MCF 10A (cell line): ENCODE measurements at places on chromosomes 6 and 20.

DNA sequence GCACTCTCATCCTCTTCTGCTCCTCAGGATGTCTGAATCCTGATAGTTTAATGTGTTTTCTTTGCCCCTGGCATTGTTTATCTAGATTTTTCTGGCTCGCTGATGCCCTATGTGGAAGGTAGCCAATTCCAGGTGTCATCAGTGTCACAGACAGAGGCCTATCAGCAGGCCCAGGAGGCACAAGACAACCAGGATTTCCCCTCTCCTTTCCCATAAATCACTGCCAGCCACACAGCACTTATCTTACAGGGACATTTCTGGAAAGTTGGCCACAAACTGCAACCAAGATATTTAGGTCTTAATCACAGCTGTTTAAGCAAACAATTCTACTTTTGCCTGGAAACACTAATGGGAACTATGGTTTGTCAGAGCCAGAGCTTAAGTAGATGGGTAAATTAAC lies 28.1 kb downstream of the ADGRF5 start:
- no peak overlapping the region for H3K27ac ChIP-seq
- H3K4me1 ChIP-seq, result peaks cover 2% of the 10 kb centered on the region
- no peak overlapping the region for H3K4me3 ChIP-seq
- H3K36me3 ChIP-seq, result no peaks in the 10 kb centered on the region

- peaks cover 31% of the 10 kb centered on the region for H3K4me1 ChIP-seq
- H3K4me3 ChIP-seq, result no peak overlapping the region
- H3K36me3 ChIP-seq, result no peaks in the 10 kb centered on the region
Measured at GRCh38 chr6:3768502-3768901, 17.0 kb upstream of the PXDC1 start.

- no peaks in the 10 kb centered on the region for H3K36me3 ChIP-seq
- DNase-seq, result no peak
- no peak overlapping the region for H3K27ac ChIP-seq
- no peaks in the 10 kb centered on the region for H3K27me3 ChIP-seq
Measured at GRCh38 chr6:105909106-105909505, 177.0 kb upstream of the PRDM1 start.

DNA sequence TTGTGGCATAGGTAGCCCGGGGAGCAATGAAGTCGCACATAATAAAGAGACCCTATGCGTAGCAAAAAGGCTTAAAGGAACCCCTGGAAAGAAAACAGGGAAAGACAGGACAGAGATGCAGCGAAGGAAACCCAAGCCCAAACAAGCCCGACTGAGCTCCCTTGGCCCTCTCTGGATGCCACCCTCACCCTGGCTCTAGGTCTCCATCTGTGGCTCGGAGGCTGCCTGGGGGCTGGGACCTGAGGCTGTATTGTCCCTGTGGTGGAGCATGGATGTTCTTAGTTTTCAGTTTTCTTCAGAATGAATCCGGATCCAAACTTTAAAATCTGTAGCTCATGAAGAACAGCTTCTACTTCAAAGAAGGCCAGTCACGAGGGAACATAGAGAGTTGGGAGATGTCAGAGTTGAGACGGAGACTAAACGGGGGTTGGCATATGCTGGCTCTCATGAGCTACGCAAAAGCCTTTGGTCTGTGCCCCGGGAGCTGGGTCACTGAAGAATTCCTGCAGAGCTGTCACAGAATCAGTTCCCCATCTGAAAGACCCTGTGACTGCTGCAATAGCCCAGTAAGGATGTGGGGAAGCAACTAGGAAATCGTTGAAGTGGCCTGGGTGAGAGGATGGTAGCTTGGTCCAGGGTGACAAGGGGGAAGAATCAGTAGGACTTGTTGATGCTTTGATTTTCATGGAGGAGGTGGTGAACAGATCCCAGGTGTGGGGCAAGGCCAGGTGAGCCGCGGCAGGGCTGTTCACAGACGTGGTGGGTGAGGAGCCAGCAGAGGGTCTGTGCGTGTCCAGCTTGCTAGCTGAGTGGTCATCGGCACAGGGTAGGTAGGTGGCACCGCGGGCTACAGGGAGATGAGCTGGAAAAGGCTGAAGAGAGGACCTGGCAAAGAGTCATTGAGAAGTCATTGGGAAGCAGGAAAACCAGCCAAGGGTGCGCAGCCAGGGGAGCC lies 35.2 kb downstream of the SYNDIG1 start:
- no peaks in the 10 kb centered on the region for H3K36me3 ChIP-seq
- no peak overlapping the region for H3K4me3 ChIP-seq
- H3K27me3 ChIP-seq, result no peaks in the 10 kb centered on the region
- H3K4me1 ChIP-seq, result no peaks in the 10 kb centered on the region
- no peak overlapping the region for H3K27ac ChIP-seq
- DNase-seq, result no peak

GRCh38 chr6:53985366-53985765 lies 125.9 kb upstream of the MLIP start:
- no peaks in the 10 kb centered on the region for H3K27me3 ChIP-seq
- H3K27ac ChIP-seq, result no peak overlapping the region
- no peak for DNase-seq
- H3K4me3 ChIP-seq, result no peak overlapping the region
- H3K4me1 ChIP-seq, result peaks cover 34% of the 10 kb centered on the region
- no peaks in the 10 kb centered on the region for H3K36me3 ChIP-seq

GRCh38 chr6:161361529-161361928 lies 87.7 kb upstream of the AGPAT4 start:
- H3K4me1 ChIP-seq, result peaks cover 8% of the 10 kb centered on the region
- H3K36me3 ChIP-seq, result peaks cover 10% of the 10 kb centered on the region
- H3K27me3 ChIP-seq, result no peaks in the 10 kb centered on the region
- no peak overlapping the region for H3K4me3 ChIP-seq
- no peak for DNase-seq

GRCh38 chr6:96502915-96503314 lies 18.7 kb upstream of the UFL1 start:
- H3K27ac ChIP-seq, result no peak overlapping the region
- H3K27me3 ChIP-seq, result no peaks in the 10 kb centered on the region
- H3K36me3 ChIP-seq, result no peaks in the 10 kb centered on the region
- no peak for DNase-seq
- no peaks in the 10 kb centered on the region for H3K4me1 ChIP-seq
- no peak overlapping the region for H3K4me3 ChIP-seq

DNA sequence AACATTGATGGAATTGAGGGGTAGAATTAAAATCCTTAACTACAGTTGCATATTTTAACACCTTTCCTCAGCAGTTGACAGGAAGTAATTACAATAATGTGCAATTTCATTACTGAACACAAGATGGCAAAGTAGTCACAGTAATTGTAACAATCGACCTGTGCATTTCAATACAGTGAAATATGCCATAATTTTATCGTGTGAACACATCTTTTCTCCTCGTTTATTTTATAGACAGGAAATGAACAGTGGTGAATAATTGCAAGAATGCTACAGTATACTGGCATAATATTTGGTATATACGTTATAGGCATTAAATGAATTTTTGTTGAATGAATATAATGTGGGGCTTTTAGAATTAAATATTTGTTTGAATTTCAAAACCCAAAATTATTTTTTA lies 25.0 kb downstream of the CYB5R4 start:
- H3K4me1 ChIP-seq, result peaks cover 9% of the 10 kb centered on the region
- H3K36me3 ChIP-seq, result peaks cover 4% of the 10 kb centered on the region
- H3K4me3 ChIP-seq, result no peak overlapping the region
- H3K27me3 ChIP-seq, result no peaks in the 10 kb centered on the region
- peak overlapping the region; percentile 3 for H3K27ac ChIP-seq

GRCh38 chr6:89500611-89501010 lies 67.7 kb downstream of the ANKRD6 start:
- peaks cover 37% of the 10 kb centered on the region for H3K27me3 ChIP-seq
- no peak for DNase-seq
- no peaks in the 10 kb centered on the region for H3K36me3 ChIP-seq
- no peak overlapping the region for H3K27ac ChIP-seq

GRCh38 chr6:133804265-133804664 lies 84.6 kb upstream of the TCF21 start:
- H3K36me3 ChIP-seq, result no peaks in the 10 kb centered on the region
- H3K4me1 ChIP-seq, result peaks cover 8% of the 10 kb centered on the region
- peak; percentile 74 for DNase-seq
- H3K4me3 ChIP-seq, result no peak overlapping the region
- H3K27me3 ChIP-seq, result no peaks in the 10 kb centered on the region

- H3K4me1 ChIP-seq, result peaks cover 12% of the 10 kb centered on the region
- H3K4me3 ChIP-seq, result no peak overlapping the region
- no peaks in the 10 kb centered on the region for H3K27me3 ChIP-seq
- no peak for DNase-seq
- no peak overlapping the region for H3K27ac ChIP-seq
- H3K36me3 ChIP-seq, result peaks cover 5% of the 10 kb centered on the region
Measured at GRCh38 chr6:148200781-148201180, 141.9 kb upstream of the SASH1 start.

GRCh38 chr6:3431994-3432393 lies 24.9 kb downstream of the SLC22A23 start:
- no peaks in the 10 kb centered on the region for H3K27me3 ChIP-seq
- peaks cover 6% of the 10 kb centered on the region for H3K36me3 ChIP-seq
- H3K4me1 ChIP-seq, result peaks cover 7% of the 10 kb centered on the region

- no peaks in the 10 kb centered on the region for H3K36me3 ChIP-seq
- no peaks in the 10 kb centered on the region for H3K4me1 ChIP-seq
- no peak for DNase-seq
- no peak overlapping the region for H3K4me3 ChIP-seq
Measured at GRCh38 chr6:114833211-114833610, 490.4 kb upstream of the HS3ST5 start.

- no peaks in the 10 kb centered on the region for H3K27me3 ChIP-seq
- H3K27ac ChIP-seq, result no peak overlapping the region
- H3K36me3 ChIP-seq, result no peaks in the 10 kb centered on the region
- no peak for DNase-seq
- H3K4me1 ChIP-seq, result peaks cover 5% of the 10 kb centered on the region
- H3K4me3 ChIP-seq, result no peak overlapping the region
Measured at GRCh38 chr20:20217621-20218020, 150.3 kb upstream of the INSM1 start.

- no peaks in the 10 kb centered on the region for H3K36me3 ChIP-seq
- H3K4me3 ChIP-seq, result no peak overlapping the region
- H3K27me3 ChIP-seq, result peaks cover 14% of the 10 kb centered on the region
- H3K4me1 ChIP-seq, result no peaks in the 10 kb centered on the region
- H3K27ac ChIP-seq, result no peak overlapping the region
Measured at GRCh38 chr6:127737009-127737486, 160.1 kb downstream of the C6orf58 start.

- no peaks in the 10 kb centered on the region for H3K36me3 ChIP-seq
- DNase-seq, result no peak
- no peaks in the 10 kb centered on the region for H3K27me3 ChIP-seq
- no peak overlapping the region for H3K4me3 ChIP-seq
- no peak overlapping the region for H3K27ac ChIP-seq
- H3K4me1 ChIP-seq, result peaks cover 11% of the 10 kb centered on the region
Measured at GRCh38 chr6:77448546-77448945, 14.7 kb downstream of the HTR1B start.

DNA sequence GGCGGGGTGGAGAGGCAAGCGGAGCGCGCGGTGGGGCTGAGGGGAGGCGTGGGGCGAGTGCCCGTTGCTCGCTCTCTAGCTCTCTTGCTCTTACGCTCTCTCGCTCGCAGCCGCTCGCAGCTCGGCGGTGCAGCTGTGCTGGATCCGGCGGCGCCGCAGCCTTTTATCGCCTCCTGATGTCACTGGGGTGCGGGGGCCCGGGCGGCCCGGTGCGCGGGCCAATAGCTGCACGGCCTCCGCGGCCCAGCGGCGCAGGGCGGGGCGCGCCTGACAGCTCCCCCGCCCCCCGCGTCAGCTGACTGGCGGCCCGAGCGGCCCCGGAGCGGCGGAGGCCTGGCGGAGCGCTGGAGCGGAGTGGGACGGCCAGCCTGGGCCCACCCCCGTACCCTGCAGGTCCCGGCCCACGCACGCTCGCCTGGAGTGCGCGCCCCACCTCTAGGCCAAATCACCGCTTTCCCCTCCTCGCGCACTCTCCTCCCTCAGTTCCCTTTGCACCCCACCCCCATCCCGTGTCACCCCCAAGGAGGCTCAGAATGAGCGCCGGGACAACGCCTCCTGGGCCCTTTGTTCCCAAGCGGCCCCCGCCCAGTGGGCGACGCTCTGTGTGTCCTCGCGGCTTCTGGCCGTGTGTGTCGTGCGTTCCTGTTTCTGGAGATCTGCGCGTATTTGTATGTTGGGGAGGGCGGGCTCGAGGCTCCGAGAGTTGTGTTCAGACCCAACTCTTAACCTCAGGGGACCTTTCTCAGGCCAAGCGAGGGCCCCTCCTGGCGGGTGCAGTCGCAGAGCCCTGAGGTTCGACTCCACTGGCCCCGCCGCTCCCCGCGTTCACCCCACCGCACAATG lies at the start of gene MAFB:
Gene MAFB, minus strand, starts transcription at position 137 of the 843 bp plus-strand sequence. CDS start 386 bp downstream, outside the sequence.
- peak within 1 kb of the TSS; percentile 81 for H3K4me3 ChIP-seq
- H3K4me1 ChIP-seq, result peaks cover 5% of the 10 kb centered on the region
- peaks cover 51% of the 10 kb centered on the region for H3K36me3 ChIP-seq

- no peaks in the 10 kb centered on the region for H3K27me3 ChIP-seq
- H3K27ac ChIP-seq, result no peak overlapping the region
- no peak for DNase-seq
- no peak overlapping the region for H3K4me3 ChIP-seq
- peaks cover 11% of the 10 kb centered on the region for H3K4me1 ChIP-seq
Measured at GRCh38 chr6:11682561-11682975, 96.0 kb downstream of the ADTRP start.

GRCh38 chr6:36577301-36577700 lies 16.9 kb upstream of the SRSF3 start:
- peaks cover 20% of the 10 kb centered on the region for H3K4me1 ChIP-seq
- peak overlapping the region; percentile 81 for H3K27ac ChIP-seq
- H3K27me3 ChIP-seq, result no peaks in the 10 kb centered on the region
- DNase-seq, result peak; percentile 67

DNA sequence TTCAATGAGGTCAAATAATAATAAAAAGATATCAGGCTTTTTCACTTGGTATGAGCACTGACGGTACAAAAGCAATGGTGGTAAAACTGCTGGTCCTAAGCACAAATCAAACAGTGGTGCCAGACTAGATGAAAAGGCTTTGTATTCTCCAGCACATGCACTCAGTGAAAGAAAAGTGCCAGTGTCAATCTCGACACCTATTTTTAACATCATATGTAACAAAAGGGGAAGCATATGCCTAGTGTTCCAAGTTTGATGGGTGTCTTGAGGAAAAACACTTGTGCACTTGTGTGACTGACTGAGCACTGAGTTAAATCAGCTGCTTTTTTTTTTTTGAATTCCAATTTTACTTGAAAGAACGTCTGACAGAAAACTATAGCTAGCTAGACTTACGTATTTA lies 27.3 kb downstream of the MED23 start:
- no peak for DNase-seq
- no peak overlapping the region for H3K27ac ChIP-seq
- H3K27me3 ChIP-seq, result no peaks in the 10 kb centered on the region
- H3K4me1 ChIP-seq, result no peaks in the 10 kb centered on the region

DNA sequence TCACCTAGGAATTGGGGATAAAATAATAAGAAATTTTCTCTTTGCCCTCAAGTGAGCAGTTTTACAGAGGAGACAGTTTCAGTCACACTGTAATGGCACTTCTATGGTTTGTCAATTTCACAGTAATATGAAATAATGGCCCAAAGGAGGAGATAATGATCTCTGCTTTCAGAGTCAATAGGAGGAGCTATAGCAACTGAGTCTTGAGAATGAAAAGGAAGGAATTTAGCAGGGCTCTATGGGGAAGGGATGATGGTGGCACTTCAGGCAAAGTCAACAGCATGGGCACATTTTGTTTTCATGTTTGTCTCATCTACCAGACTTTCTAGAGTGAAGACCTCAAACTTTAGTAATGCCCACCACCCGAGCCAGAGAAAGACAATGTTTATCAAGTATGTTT lies 138.3 kb upstream of the HMGN3 start:
- no peak overlapping the region for H3K27ac ChIP-seq
- no peak for DNase-seq
- no peak overlapping the region for H3K4me3 ChIP-seq
- H3K27me3 ChIP-seq, result no peaks in the 10 kb centered on the region

GRCh38 chr20:64057628-64058498 lies 5.1 kb upstream of the TCEA2 start:
- peak; percentile 78 for DNase-seq
- H3K4me1 ChIP-seq, result peaks cover 13% of the 10 kb centered on the region
- H3K27me3 ChIP-seq, result no peaks in the 10 kb centered on the region
